Muscle of leg (tissue), 16 donors: ENCODE measurements at places on chromosomes 1 and 21.

DNA sequence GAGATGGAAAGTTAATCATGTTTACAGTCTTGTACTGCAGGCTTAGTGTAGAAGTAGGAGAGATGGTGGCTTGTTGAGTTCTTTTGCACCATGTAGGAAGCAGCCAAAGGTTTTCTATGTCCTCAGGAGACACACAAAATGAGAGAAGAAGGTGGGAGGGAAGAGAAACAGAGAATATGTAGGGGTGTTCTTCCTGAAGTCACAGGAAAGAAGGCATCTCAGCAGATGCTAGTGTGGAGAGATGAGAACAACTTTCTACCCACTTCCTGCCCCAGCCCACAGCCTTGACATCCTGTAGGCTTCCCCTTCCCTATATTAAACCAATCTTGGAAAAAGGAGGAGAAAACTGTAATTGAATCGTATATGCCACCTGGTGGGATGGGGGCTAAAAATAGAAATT is 217.0 kb downstream of the S1PR1 start:
- no peaks in the 10 kb centered on the region for H3K36me3 ChIP-seq
- H3K27me3 ChIP-seq = no peaks in the 10 kb centered on the region

DNA sequence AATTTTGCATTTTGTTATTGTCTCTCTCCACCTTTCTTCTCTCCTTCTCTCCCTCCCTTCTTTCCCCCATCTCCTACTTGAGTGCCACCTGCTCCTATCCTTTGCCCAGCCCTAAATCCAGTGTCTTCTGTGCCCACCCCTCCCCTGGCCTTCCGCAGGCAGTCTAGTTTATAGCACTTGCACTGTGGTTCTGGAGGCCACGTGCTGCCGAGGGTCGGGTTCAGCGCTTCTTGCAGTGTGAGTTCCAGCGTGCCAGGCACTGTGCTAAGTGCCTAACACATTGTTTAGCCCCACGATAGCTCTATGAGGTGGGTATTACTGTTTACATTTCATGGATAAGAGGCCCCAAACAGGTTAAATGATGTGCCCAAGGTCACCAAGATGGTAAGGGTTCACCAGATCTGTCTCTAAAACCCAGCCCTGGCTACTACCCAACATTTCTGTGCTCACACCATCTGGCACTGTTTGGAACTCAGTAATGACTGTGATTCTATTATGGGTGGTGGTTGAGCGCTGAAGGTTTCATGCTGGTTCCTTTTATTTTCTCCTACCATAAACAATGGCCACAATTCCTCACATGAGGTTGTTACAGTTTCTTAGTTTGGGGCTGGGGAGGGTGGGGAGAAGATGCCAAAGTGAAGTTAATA is 14.1 kb upstream of the ATP1A4 start:
- no peaks in the 10 kb centered on the region for H3K27me3 ChIP-seq
- DNase-seq = no peak
- H3K27ac ChIP-seq = no peak overlapping the region
- peaks cover 70% of the 10 kb centered on the region for H3K36me3 ChIP-seq

GRCh38 chr1:90534116-90534515 is 183.0 kb downstream of the BARHL2 start:
- no peaks in the 10 kb centered on the region for H3K4me1 ChIP-seq
- H3K4me3 ChIP-seq = no peak overlapping the region
- H3K27ac ChIP-seq = no peak overlapping the region
- no peak for DNase-seq

- DNase-seq = peak; percentile 88
- H3K4me1 ChIP-seq = peaks cover 13% of the 10 kb centered on the region
- H3K27me3 ChIP-seq = peaks cover 8% of the 10 kb centered on the region
- no peaks in the 10 kb centered on the region for H3K36me3 ChIP-seq
- peak overlapping the region; percentile 95 for H3K27ac ChIP-seq
- H3K4me3 ChIP-seq = peak overlapping the region; percentile 85
Observed at GRCh38 chr1:83999316-83999819, 436 bp upstream of the TTLL7 start.

GRCh38 chr1:163876546-163876945 is 554.8 kb downstream of the NUF2 start:
- H3K4me3 ChIP-seq = no peak overlapping the region
- DNase-seq = no peak
- peaks cover 3% of the 10 kb centered on the region for H3K4me1 ChIP-seq
- no peak overlapping the region for H3K27ac ChIP-seq

DNA sequence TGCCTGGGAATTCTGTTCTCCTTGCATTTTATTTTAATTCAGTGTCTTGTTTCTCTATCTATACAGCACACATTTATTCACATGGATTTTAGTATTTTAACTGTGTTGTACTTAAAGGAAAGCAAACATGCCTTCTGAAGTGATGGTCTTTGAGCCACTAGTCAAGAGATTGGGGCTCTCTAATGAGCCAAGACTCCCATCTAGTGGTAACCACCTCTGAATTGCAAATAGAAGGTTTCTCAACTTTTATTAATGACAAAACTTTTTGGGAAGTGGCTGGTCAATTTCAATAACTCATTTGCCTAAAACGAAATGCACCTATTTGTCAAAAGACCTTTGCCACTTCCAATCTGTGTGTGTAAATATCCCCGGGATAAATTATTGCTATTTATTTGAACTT is 199.6 kb downstream of the LTN1 start:
- H3K4me1 ChIP-seq = no peaks in the 10 kb centered on the region
- DNase-seq = no peak
- H3K36me3 ChIP-seq = no peaks in the 10 kb centered on the region
- H3K4me3 ChIP-seq = no peak overlapping the region
- H3K27ac ChIP-seq = no peak overlapping the region

DNA sequence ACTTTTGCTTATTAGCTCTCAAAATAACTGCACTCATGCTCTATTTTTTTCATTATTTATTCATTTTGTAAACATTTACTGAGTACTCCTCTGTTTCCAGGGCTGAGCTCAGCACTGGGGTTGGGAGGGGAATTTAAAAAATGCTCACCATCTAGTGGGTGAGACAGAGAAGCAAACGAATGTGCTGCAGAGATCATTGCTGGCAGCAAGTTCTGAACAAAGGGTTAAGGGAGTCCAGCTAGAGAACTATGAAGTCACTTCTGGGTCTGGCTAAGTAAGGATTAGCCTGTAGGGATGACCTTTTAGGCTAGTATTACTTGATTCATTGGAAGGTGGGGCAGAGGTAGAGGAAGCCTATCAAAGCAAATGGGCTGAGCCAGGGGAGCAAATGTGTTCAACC is 99.1 kb upstream of the ZNF644 start:
- no peaks in the 10 kb centered on the region for H3K4me1 ChIP-seq
- H3K36me3 ChIP-seq = no peaks in the 10 kb centered on the region
- peak; percentile 27 for DNase-seq
- H3K4me3 ChIP-seq = no peak overlapping the region
- no peak overlapping the region for H3K27ac ChIP-seq

GRCh38 chr1:224212618-224213061 is 29.6 kb downstream of the DEGS1 start:
- no peaks in the 10 kb centered on the region for H3K36me3 ChIP-seq
- peaks cover 27% of the 10 kb centered on the region for H3K4me1 ChIP-seq
- peak; percentile 79 for DNase-seq
- no peak overlapping the region for H3K4me3 ChIP-seq
- H3K27me3 ChIP-seq = no peaks in the 10 kb centered on the region
- H3K27ac ChIP-seq = peak overlapping the region; percentile 7
